ENCODE measurements at places on chromosomes 11 and 22.

DNA sequence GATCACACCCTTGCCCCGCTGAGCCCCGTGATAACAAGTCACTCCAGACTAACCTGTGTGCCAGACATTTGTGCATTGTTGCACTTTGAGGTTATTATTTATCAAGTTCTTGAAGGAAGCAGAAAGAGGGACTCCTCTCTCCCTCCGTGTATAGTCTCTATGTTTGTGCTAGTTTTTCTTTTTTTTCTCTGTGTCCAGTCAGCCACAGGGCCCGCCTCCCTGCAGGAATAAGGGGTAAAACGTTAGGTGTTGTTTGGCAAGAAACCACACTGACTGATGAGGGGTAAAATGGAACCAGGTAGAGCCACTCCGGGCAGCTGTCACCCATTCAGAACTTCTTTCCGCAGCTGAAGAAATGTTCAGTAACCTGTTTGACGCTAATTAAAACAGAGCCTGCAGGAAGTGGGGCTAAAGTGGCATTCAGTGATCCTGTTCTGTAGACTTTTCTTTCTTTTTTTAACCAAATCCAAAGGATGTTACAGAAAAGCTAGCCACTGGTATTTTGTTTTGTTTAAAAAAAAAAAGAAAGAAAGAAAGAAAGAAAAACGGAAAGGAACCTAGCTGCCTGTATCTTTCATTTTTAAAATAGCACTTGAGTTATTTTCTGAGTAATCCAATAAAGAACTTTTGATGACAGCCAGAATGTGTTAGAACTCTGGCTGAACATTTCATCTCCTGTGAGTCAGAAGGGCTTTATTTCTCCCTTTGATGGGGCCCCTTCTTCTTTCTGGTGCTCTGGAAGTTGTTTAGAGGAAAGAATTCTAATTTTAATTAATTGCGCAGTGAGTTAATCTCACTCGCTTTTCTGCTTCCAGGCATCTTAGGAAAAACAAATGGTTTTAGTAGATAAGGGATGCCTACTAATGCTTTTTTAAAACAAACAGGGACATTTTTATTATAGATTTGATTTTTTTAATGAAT is 58.2 kb downstream of the COMMD9 start:
- no peak for DNase-seq

DNA sequence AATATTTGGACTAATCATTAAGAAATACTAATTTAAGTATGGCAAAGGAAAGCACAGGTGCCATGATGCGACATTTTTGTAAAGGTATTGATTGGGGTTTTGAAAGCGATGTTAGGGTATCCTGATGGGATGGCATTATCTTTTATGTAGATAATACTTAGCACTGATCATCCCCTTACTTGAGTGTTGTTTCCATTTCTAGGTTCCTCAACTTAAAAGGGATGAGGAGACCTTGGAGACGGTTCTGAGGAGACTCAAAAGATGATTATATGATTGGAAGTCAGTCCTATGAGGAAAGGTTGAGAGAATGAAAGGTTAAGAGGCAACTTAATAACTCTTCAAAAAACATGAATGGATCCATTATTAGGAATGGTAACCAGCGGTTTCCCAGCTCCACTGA is 11.1 kb downstream of the KMT2A start:
- no peak for DNase-seq

DNA sequence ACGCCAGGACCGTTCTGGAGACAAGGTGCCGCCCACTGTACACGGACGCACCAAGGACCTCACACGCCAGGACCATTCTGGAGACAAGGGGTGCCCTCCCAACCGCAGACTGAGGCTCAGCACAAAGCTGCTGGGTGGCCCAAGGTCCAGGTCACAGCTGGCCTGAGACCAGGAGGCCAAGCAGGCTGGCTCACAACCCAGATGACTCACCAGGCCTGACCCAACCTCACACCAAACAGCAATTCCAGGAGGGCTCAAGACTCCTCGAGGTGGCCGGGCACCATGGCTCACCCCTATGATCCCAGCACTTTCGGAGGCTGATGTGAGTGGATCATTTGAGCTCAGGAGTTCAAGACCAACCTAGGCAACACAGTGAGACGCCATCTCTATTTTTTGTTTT is 14.8 kb downstream of the BRD1 start:
- no peak for DNase-seq

GRCh38 chr11:20839231-20839630 is 169.8 kb downstream of the NELL1 start:
- DNase-seq, result no peak

DNA sequence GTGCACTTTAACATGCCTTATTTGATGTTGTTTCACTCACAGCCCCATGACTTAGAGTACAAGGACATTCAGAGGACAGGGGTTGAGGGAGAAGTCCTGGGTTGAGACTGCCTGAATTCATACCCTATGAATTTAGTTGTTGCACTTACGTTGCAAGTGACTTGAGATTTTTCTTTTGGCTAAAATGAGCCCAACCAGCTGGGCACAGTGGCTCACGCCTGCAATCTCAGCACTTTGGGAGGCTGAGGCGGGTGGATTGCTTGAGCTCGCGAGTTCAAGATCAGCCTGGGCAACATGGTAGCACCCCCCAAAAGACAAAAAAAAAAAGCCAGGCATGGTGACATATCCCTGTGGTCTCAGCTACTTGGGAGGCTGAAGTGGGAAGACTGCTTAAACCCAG is 7.3 kb upstream of the GRK3 start:
- DNase-seq, result no peak

Data from esophagus squamous epithelium (tissue), 5 donors.